ENCODE measurements at places on chromosomes 12 and 14.

DNA sequence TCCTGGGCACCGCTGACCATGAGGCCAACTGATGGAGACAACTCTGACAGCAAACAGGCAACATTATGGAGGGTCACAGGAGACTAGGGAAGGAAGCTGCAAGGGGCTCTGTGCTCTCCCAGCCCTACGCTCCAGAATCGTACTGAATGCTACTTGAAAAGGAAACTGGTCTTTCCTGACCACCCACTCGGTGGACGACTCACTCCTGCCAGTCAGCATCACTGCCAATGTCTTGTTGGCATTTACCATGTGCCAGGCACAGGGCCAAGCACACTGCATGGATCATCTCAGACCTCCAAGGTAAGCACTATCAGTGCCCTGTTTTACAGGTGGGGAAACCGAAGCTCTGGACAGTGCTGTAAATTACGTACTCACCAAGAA is 38.0 kb downstream of the CCDC85C start:
- no peak for DNase-seq

DNA sequence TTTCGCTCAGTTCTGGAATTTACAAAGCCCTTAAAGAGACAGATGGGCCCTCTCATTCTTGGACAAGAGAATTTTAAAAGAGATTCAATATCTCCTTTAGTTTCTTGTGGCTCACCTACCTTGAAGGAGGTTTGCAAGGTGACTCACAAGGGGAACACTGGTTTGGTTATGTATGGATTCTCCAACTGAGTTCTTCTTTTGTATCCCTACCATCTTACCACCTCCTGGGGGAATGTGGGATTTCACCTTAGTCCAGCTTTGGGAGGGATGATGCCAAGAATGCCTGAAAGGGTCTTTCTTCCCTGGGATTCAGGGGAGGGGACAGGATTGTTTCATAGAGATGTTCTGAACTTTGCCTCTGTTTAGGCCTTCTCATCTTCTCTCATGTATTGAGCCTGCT is 3.7 kb downstream of the PPP4R4 start:
- DNase-seq, result no peak

- no peak for DNase-seq
Measured at GRCh38 chr14:96057738-96058137, 18.6 kb downstream of the C14orf132 start.

DNA sequence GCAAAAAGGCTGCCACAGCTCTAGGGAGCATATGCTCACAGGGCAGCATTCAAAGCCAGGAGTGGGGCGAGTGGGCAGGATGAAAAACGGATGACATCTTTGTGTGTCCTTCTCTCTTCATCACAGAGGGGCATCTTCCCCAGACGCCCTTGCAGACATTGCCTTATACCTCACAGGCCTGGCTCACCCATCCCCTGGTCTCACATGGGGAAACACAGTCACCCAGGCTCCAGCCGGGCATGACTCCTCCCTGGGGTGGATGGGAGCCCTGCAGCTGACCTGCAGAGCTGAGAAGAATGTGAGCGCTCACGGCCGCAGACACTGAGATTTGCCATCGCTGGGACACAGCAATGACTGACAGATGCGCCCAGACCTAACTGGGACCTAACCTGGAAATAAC is 7.2 kb upstream of the FBRSL1 start:
- DNase-seq, result no peak

DNA sequence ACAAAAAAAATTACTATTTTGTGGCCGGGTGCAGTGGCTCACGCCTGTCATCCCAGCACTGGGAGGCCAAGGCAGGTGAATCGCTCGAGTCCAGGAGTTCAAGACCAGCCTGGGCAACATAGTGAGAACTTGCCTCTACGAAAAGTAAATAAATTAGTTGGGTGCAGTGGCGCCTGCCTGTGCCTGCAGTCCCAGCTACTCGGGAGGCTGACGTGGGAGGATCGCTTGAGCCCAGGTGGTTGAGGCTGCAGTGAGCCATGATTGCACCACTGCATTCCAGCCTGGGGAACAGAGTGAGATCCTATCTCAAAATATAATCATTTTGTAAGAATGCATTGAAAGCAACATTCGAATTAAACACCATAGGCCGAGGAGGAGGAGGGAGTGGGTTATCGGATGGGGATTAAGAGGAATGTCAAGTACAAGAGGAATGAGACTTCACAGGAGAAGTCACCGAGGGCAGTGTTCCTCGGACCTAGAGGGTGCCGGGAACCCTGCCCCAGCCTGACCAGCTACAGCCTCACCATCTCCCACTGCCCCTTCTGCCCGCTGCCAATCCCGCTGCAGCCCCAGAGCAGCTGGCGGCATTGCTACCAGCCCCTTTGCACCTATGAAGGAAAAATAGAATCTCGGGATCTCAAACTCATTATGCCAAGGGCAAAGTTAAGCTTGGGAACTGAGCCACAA is 32.6 kb upstream of the AACS start:
- DNase-seq, result no peak

GRCh38 chr14:102929241-102930137 is 7.0 kb downstream of the AMN start:
- DNase-seq, result peak; percentile 38

- no peak for DNase-seq
Measured at GRCh38 chr14:20219033-20219432, 4.5 kb upstream of the OR11H6 start.

DNA sequence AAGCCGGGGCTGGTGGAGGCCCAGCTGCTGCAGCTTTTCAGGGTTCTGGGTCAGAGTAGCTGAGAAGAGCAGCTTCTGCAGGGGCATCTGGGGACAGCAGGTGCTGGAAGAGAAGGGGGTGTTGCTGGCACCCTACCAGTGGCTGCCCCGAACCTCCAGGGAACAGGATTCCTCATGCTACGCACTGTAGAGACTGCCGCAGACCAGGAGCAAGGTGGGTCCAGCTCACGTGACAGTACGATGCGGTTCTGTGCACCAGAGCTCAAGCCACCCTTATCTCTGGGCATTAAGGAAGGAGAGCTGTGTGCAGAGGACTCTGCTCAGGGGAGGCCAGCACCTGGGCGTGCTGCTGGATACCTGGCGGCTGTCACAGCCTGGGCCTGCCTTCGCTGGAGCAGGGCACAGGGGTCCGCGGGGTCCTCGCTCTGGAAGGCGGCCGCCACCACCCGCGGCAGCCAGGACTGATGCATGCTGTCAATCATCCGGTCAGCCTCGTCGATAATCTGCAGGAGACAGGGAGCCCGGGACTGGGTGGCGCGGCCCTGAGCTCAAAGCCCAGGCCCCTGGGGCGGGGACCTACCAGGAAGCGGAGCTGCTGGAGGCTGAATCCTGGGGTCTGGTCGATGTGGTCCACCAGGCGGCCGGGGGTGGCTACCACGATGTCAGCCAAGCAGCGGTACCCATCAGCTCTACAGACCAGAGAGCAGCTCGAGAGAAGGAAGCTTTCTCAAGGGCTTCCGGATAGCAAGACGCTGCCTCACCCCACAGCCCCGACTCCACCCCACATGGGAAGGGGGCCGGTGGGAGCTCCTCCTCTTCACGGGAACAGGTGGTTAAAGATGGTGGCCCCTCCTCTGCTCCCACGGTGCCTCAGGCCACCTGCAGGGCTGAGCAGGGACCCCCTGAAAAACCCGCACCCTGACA is 2.9 kb downstream of the DDX51 start:
- DNase-seq, result no peak

- peak; percentile 19 for DNase-seq
Measured at GRCh38 chr14:89507926-89508460, 91.0 kb upstream of the FOXN3 start.

GRCh38 chr12:38664661-38665269 is 240.6 kb downstream of the CPNE8 start:
- no peak for DNase-seq

DNA sequence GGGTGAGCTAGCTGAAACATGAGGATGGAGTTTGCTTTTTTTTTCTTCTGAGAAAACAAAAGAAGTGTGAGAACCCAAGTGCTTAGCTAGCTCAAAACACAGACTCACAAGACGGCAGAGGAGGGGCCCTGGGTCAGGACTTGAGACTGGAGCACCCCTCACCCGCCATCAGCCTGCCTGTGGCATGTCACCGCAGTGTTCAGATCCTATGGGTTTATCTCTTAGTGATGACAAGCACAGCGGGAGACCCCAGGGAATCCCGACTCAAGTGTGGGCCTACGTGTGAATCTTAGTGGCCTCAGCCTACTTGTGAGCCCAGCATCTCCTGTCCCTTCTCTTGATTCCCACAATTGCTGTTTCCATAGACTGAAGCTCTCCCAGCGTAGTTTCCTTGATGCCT is 22.9 kb downstream of the DYRK4 start:
- no peak for DNase-seq

- no peak for DNase-seq
Measured at GRCh38 chr12:22715254-22715653, 90.3 kb downstream of the ETNK1 start.

DNA sequence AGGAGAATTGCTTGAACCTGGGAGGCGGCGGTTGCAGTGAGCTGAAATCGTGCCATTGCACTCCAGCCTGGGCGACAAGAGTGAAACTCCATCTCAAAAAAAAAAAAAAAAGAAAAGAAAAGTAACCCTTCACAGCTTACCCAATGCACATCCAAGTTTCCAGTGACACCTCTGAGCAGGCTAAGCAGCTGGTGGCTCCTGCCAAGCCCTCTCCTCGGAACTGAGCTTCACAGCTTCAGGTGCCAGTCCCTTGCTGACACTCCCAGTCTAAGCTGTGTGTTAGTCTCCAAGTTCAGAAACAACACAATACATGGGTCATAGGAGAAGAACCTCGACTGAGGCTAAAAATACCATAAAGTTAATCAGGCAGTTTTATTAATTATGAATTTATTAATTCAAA is 7.9 kb downstream of the CD9 start:
- no peak for DNase-seq

GRCh38 chr14:55238019-55238680 is 33.1 kb upstream of the FBXO34 start:
- DNase-seq, result no peak

GRCh38 chr12:51521554-51522276 is 69.3 kb upstream of the SCN8A start:
- peak; percentile 18 for DNase-seq

- peak; percentile 76 for DNase-seq
Measured at GRCh38 chr14:69574263-69574953, at the start of gene CCDC177. Gene CCDC177, minus strand, starts transcription at chr14:69574871. Its CDS starts 1,249 bp downstream, at chr14:69573622.

DNA sequence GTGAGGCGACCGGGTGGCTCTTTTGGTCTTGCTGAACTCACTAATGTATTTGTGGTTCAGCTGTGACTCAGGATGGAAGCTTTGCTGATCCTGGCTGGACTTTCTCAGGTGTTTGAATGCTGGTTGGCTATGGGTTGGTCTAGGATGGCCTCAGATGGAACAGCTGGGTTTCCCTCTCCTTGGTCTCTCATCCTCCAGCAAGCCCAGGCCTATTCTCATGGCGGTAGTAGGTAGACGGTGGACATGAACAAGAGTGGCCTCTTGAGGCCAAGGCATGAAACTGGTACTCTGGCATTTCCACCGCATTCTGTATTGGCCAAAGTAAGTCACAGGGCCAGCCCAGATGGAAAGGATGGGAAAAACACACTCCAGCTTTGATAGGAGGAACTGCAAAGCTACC is 11.8 kb upstream of the POLR3B start:
- no peak for DNase-seq

DNA sequence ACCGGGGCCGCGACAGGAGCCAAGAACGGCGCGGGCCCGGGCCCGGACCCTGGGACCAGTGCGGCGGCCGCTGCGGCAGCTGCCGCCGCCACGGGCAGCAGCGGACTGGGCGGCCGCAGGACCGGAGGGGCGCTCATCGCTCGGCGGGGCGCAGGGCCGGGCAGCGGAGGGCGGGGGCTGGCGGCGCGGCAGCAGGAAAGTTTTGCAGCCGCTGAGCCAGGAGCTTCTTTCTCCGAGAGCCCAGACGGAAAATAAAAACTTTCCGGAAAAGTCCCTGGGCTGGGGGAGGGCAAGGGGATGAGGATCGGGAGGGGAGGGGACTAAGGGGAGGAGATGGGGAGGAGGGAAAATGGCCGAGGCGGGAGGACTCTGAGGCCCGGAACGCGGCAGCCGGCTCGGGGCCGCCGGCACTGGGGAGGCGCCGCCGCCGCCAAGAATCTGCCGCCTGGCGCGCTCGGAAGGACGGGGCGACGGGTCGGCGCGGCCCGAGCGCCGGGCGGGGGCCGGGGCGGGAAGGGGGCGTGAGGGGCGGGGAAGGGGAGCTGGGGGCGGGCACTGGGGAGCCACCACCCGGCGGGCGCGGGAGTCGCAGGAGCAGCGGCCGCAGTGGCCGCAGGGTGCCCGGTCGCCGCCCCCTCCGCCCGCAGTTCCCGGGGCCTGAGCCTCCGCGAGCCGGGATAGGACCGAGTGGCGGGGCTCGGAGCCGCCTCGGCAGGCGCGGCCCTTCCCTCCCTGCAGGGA is at the start of gene PRKD1:
TSS of gene PRKD1 (minus strand) at position 472 of the 741 bp plus-strand sequence.
- DNase-seq, result peak; percentile 85

DNA sequence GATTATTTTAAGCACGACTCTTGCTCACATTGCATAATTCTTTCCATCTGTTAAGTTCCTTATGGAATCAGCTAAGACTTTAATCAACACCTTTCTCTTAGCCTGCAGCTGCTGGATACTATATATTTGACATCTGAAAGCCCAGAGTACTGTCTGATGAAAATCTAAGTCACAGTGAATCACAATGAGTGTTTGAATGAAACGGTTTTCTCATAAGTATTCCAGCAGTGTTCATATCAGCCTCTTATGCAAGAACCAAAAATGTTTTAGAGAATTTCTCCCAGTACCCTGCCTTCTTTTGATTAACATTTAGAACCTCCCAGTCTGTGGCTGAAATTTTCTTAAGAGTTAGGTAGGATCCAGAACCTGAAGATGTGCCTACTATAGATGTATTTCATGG is 55.6 kb downstream of the FRMD6 start:
- peak; percentile 32 for DNase-seq

DNA sequence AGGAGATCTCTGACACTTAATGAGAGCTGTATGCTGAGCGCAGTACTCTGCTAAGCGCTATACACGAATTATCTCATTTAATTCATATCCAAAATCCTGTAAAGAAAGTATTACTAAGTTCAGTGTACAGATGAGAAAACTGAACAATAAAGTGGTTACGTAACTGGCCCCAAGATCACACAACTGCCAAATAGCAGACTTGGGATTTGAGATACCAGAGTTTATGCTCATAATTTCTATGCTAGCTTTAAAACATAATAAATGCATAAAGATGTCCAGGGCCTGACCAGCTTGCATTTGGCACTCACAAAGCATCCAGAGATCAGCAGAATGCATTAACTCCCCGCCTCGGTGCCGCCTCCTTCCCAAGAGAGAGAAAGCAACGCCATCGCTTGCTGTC is 83.2 kb upstream of the PWP1 start:
- no peak for DNase-seq

DNA sequence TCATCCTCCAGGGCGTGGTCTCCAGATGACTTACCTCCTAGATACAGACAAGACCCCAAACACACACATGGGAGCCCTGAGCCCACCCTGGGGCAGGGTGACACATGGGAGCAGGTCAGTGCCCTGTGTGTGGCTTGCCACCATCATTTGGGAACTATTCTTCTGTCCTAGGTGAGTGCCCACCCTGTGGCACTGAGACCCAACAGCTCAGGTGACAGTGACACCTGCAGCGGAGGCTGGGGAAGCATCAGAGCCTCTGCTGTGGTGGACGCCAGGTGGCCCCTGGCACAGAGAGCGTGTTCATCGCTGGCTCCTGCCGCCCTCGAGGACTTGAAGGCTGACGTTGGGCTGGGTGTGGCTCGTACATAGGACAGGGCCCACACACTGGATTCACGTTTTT is 23.0 kb downstream of the SFSWAP start:
- no peak for DNase-seq

GRCh38 chr14:99287269-99287942 is 15.4 kb upstream of the BCL11B start:
- DNase-seq, result no peak

GRCh38 chr12:14999021-14999694 is 26.3 kb downstream of the PDE6H start:
- no peak for DNase-seq

- peak; percentile 28 for DNase-seq
Measured at GRCh38 chr12:10191865-10192264, 13.0 kb downstream of the TMEM52B start.

Measured in adipocyte (in vitro differentiated cells).